ENCODE measurements at places on chromosomes 1 and 21.

GRCh38 chr1:68916221-68916902 lies 419.5 kb upstream of the DEPDC1 start:
- DNase-seq: no peak

DNA sequence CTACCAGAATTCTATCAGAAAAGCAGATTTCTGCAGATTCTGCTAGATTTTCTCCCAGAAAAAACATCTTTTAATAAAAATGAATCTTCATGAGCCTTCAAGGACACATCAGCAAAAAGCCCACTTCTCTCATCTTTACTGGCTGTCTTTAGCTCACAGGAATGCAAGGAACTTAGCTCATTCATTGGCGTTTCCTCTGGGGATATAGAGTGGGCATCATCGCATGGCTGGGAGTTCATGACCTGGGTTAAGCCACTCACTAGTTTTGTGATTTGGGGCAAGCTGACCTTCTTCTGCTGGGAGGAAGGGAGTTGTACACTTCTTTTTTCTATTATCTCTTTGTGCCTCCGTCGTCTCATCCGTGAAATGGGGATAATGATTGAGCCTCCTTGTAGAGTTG lies 149.7 kb downstream of the KAZN start:
- DNase-seq: no peak

DNA sequence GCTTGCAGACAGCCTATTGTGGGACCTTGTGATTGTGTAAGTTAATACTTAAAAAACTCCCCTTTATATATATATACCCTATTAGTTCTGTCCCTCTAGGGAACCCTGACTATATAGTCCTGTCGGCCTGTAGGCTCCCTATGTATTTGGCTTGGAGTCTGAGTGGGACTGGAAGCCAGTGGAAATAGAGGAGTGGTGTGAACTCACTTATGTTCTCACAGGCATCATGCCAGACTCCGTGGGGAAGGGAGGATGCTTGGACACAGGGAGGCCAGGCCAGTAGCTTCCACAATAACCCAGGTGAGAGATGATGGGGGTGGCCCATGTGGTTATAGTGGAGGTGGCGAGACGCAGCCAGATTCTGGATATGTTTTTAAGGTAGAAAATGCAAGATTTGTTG lies 136.7 kb upstream of the SYT6 start:
- no peak for DNase-seq

DNA sequence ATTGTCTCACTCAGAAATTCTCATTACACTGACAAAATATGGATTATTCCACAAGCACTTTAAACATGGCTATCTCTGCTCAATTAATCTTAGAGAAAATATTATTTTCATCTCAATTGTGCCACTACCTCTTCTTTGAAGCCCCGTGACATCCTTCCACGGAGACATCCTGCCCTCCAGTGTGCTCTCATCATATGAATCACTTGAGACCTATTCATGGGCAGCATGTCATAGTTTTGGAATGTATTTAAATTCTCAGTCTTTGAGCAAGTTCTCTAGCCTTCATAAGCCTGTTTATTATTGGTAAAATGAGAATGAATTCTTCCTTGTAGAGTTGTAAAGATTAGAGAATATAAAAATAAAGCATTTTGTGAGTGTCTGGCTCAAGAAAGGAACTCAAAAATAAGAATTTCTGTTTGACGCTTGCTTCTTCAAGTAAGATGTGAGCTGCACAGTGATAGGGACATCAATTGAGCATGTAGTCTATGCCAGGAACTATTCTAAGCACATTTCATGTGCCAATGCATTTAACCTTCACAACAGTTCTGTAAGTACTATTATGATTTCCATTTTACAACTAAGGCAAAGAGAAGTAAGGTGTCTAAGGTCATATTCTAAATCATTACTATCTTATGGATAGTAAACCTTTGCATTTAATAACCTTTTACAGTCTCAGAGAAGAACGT lies 557.4 kb upstream of the ZRANB2 start:
- no peak for DNase-seq

DNA sequence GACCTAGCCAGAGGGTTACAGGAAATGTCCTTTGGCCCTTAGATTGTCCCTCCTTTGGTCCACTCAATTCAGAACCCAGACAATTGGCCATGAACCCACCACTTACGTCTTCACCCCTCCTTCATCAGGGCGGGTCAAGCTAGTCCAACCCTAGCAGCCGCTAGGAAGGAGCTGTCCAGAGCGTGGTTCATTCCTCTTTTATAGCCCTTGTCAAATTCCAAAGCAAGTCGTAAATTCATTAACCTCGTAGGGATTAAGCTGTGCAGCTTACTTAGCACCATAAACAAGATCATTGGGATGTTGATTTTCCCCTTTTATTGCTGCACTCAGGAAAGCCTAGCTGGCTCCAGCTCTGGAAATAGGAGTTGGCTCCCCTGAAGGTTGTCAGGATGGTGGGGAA lies 90.1 kb downstream of the TMEM53 start:
- no peak for DNase-seq

DNA sequence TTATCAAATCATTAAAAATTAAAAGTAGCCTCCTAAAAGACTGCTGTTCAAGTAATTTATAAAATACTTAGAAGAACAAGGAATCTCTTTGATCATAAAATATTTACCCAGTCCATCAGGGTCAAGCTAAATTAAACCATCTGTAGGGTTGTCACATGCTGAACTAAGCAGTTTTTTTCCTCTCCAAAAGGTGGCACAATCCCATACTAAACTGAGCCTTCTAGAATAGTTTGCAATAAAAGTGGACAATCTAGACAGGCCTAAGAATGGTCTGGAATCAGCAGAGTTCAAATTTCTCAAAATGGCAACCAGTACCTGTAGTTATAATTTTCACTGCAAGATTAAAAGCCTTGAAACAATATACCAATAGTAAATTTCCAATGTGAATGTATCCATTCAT lies 194.8 kb downstream of the EIF4G3 start:
- no peak for DNase-seq

GRCh38 chr1:171198081-171198480 lies 13.0 kb downstream of the FMO2 start:
- DNase-seq: no peak

DNA sequence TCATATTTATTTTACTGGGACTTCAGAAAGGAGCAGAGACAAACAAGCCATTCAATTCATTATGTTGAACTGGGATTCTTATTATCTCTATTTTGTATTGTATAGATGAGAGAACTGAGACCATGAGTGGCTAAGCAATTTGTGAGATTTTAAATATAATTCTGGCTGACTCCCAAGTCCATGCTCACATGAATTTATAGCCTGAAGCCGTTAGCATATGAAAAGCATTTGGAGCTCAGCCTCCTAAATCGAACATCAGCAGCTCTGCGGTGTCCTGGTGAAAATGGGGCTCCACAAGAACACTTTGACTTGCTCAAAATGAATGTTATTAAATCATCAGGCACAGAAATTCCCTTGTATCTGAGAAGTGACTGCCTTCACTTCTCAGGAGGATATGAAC lies 96.8 kb upstream of the DPT start:
- no peak for DNase-seq

DNA sequence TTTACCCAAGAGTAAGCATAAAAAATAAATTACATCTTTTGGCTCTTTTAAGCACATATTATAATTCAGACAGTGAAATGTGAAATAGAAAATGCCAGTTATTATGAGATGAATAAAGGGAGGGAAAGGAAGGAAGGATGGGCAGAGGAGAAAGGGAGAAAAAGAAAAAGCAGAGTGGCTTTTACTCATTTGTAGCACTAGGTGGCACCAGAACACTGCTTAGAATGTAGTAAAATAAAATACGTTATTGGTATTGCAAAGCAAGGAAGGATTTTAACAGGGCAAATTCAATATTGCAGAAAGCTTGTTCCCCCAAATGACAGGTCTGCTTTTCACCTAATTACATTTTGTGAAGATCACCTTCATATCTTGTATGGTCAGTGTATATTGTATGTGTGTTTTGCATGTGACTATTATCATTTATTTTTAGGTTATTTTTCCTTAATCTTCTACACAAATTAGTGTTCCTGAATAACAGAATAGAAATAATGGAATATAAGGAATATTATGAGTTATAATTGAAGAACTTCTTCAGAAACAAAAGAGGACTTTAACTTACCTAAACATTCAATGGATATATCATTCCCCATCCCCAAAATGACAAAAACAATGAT lies 9.1 kb upstream of the PCNX2 start:
- no peak for DNase-seq

- DNase-seq: no peak
Observed at GRCh38 chr1:29451368-29451892, 215.1 kb downstream of the PTPRU start.

DNA sequence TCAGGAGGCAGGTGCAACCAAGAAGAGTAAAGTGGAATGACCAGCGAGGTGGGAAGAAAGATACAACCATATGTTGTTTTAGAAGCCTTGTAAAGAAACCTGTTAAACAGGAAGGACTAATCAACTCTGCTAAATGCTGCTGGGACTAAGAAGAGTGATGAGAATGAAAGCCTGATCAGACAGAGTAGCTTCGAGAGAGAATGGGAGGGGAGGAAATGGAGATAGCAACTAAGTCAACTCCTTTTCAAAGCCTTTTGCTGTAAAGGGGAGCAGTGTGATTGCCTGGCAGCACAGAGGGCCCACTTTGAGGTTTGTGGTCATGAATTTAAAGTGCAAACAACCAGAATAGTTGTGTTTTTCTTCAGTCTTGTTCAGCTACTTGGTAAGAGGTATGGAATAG lies 31.4 kb downstream of the SLC30A7 start:
- no peak for DNase-seq

DNA sequence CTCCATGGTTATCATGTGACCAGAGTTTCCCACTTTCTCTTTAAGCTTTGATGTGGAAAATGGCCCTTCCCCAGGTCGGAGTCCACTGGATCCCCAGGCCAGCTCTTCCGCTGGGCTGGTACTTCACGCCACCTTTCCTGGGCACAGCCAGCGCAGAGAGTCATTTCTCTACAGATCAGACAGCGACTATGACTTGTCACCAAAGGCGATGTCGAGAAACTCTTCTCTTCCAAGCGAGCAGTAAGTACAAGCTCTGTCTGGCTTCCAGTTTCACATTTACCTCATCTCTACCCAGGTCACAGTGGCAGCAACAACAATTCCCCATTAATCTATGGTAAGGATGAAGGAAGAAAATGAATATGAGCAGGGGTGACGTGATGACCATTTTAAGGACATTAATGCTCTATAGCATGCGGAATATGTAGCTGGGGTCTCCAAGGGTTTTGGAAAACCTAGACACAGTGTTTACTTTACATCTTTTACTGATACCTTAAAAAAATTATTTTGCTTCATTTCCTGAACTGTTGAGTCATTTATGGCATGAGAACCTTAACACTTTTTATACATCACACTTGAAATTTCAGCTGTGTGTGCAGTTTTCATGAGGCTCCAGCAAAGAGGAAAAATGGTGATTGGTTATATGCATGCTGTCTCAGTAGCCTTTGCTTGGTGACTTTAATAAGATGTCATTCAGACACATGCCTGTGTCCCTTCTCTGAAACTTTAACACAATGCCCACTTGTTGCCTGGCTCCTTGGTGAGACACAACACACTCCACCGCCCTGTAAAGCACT lies 286.3 kb upstream of the SGIP1 start:
- no peak for DNase-seq

DNA sequence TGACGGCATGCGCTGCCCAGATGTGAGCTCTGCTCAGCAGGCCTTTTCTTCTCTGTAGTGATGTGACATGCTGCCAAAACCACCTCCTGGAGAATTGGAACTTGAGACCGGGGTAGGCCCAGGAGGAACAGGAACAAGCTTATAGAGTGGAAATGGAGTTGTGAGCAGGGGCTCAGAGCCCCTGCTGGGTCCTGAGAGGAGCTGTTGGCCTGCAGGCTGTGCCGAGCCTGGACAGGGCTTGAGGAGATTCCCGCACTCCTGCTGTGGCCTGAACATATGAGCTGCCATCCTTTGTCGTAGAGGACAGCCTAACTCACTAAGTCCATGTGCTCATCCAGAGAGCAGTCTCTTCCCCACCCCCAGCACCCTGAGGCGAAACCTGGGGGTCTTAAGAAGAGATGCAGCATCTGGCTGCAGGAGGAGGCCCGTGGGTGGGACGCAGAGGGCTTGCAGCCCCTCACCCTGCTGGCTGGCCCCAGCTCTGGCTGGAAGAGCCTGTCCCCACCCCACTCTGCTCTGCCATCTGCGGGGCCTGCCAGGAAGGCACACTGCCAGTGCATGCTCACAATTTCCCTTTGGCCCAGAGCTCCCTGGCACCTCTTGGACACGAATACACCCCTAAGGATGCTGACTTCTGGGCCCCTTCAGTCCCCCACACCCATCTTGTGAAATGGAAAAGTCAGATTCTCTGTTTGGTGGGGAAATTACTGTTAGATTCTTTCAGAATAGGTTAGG lies 42.5 kb downstream of the PTPRF start:
- no peak for DNase-seq

GRCh38 chr21:45330851-45331261 lies 43.2 kb upstream of the POFUT2 start:
- no peak for DNase-seq

DNA sequence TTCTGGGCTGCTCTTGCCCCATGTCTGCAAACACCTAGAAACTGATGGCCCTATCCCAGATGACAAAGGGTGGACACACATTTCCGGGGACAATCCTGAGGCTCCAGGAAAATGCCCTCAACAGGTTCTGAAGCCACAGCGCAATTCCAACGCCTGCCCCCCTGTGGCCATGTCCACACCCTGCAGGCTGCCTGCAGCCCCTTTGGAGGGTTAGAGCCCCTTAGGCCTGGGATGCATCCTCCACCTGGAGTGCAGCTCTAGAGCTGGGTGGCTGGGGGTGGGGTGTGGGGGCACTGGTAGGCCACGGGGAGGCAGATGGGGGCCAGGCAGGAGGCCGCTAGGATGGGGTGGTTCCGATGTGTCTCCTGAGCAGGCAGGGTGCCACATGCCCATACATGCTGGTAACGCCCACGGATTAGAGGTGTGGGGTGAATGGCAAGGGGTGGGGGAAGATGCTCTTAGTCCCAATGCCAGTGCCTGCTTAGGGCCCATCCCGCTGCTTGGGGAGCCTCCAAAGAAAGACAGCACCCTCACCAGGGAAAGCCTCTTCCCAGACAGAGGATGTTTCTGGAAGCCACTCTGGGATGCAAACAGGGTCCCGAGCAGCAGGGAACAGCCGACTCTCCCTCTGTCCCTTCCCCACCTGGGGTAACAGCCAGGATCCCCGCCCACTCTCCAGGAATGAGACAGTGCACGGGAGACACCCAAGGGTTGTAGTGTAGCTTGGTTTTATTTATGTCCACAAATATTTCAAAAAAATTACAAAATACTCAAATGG lies 34.0 kb downstream of the SLC45A1 start:
- no peak for DNase-seq

DNA sequence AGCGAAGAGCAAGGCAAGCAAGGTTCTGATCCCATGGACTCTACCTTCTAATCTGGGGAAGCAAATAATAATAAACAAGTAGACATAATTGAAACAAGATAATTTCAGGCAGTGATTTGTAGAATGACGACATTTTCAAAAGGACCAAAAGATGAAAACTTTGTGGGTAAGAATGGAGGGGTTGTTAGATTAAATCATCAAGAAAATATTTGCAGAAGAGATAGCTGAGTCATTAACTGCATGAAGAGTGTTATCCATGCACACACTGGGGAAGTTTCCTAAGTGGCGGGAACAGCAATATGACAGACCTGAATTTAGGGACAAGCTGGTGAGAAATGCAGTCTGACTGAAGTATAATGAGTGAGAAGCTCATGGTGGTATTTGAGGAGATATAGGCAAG lies 583.1 kb upstream of the RGS18 start:
- DNase-seq: no peak

Measured in activated T-helper 1 cell treated with anti-CD3 and anti-CD28 coated beads, Interleukin-2, amount 50 U/mL, for 16 hours (primary cell).